Globus pallidus (tissue), 1 donor: ENCODE measurements at places on chromosomes 4 and X.

DNA sequence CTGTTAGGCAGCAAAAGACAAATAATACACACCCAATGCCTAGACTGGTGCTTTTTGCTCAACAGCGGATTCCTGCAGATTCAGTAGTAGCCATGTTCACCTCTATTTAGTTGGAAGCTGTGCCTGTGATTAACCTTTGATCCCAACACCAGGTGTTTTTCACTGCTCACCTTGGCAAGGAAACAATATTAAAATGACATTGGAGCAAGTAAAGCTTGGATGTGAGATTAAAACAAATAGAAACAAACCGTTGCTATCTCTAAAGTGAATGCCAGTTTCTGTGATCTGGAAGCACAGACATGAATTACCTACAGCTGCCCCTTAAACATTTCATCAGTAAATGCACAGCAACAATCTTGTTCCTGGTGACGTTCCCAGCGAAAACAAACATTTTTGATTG, 35.7 kb downstream of the MAGEB17 start:
- DNase-seq, result no peak

- no peak for DNase-seq
Measured at GRCh38 chrX:69214463-69214862, 49.2 kb upstream of the PJA1 start.

- no peak for DNase-seq
Measured at GRCh38 chr4:80731436-80731835, 299.1 kb upstream of the BMP3 start.

DNA sequence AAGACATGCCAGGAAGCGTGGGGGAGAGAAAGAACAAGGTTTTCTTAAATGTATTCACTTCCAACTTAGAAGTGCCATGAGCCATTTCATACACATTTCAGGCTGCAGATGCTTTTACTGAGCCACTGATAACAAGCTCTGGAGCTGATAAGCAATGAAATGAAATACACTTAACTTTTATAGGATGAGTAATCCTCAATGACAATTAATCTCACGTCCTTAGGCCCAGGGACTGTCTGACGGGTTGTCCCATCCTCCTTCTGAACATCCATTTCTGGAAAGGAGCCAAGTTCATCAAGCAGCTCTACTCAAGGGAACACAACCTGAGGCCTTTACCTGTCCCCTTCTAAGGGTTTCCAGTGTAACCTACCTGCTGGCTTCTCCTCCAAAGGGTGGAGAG, 121.2 kb downstream of the PARM1 start:
- DNase-seq, result no peak

GRCh38 chr4:168558599-168558998, 61.7 kb downstream of the PALLD start:
- no peak for DNase-seq

- no peak for DNase-seq
Measured at GRCh38 chr4:102342404-102343074, 2.7 kb downstream of the SLC39A8 start.

GRCh38 chr4:41655177-41655576, 93.3 kb downstream of the PHOX2B start:
- no peak for DNase-seq

DNA sequence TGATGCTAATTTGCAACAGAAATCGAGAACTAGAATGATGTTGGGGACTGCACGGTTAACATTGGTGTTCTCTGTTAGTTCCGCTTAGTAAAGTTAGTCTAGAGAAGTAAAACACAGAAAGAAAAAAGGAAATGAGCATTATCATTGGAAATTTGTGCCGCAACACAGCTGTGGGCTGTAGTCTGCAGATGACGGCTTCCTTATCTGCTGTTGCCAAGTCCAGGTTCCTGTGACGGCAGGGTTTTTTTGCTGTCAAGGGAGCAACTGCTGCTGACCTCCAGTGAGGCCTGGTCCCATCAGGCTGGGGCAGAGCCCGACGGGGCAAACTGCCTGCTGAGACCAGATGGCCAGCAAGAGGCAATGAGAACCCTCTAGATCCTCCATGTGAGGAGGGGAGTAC, 38.9 kb upstream of the PHEX start:
- DNase-seq, result peak; percentile 38

DNA sequence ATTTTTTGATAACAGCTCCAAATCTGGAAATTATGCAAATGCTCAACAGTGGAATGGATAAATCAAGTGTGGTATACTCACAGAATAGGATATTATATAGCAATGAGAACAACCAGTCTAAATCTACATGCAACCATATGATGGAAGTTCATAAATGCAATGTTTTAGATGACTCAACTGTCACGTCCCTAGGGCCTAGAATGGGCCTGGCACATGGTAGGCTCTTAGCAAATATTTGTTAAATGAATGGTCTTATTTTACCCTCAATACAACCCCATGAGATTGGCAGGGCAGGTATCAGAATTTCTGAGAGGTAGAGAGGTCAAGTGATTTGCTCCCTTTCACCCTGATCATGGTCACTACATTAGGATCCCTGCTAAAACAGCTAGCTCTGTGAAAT, 14.6 kb upstream of the NKX3-2 start:
- no peak for DNase-seq

DNA sequence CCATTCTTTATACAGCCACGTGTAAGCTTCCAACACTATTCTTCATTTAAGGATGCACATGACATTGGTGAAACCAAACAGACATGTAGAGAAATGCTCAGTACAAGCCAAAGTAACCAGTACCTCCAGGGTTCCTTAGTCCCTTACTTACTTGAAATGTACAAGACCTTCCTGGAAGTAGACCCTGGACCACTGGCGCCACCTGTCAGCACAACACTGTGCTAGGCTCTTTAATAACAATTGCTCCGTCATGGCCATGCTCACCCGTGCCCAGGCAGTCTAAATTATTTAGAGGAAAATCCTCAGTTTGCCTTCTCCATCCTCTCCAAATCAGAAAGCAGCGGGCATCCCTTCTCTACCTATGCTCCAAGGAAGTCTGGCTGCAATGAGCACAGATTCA, 52.7 kb downstream of the ADGRA3 start:
- no peak for DNase-seq

- DNase-seq, result no peak
Measured at GRCh38 chrX:40719731-40720130, 15.6 kb downstream of the MED14 start.

DNA sequence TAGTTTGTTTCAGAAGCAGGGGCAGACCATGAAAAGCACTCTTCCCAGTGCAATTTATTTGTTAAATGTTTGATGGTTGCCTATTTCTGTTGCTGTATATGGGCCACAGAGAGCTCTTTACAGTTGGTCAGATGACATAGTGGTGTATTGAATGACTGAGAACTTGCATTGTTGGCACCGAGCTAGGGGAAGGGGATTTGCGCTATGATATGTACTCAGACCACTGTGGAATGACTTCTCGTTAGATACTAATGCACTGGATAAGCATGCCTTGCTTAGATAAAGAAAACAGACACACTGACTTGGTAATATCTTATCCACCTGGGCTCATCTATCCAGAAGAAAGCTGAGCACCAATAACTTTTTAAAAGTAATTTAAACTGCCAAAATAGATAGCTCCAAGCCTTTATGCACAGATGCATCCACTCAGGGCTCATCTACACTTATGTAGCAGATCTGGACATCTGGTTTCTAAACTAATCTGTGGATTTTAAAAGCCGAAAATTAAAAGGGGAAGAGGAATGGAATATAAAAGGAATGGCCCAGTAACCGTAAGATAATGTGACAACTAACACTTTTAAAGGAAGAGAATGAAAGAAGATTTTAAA, 132.7 kb downstream of the GATB start:
- no peak for DNase-seq

GRCh38 chr4:94695384-94695783, 62.4 kb upstream of the BMPR1B start:
- DNase-seq, result no peak

GRCh38 chr4:157550028-157550427, 329.5 kb downstream of the GRIA2 start:
- DNase-seq, result no peak

DNA sequence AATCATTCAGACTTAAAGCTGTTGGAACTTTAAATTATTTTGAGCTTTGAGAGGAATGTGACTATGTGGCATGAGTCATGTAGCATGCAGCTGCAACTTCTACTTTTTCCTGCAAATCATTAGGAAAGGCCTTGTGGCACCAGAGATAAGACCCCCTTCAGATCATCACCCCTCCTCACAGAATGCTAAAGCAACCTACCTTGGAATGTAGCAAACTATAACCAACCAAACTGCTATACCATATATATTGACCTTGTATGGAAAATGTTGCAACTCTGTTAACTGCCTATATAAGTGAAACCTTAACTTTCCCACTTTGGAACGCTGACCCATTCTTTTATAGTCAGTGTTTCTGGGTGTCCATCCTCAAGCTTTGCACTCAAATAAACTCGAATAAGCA, 32.0 kb downstream of the ATXN3L start:
- DNase-seq, result no peak

DNA sequence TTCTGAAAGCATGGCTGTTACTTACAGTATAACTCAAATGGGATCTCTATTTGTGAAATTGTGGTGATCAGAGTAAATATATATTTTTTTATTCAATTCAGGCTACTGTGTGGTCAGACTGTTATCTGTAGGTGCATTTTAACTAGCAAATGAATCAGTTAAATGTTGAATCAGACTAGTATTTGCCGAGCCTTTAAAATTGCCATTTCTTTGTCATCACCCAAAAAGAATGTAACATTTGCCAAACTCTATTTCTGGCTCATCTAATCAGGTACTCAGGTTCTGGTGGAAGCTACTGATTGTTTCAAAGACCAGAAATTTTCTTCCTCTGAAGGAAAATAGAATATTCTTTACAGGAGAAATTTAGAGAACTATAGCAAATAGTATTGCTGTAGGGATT, 1.8 kb upstream of the NAA15 start:
- no peak for DNase-seq

GRCh38 chrX:23694606-23695005, 27.3 kb downstream of the PRDX4 start:
- peak; percentile 43 for DNase-seq

- no peak for DNase-seq
Measured at GRCh38 chr4:63717384-63717783, 691.9 kb downstream of the TECRL start.

DNA sequence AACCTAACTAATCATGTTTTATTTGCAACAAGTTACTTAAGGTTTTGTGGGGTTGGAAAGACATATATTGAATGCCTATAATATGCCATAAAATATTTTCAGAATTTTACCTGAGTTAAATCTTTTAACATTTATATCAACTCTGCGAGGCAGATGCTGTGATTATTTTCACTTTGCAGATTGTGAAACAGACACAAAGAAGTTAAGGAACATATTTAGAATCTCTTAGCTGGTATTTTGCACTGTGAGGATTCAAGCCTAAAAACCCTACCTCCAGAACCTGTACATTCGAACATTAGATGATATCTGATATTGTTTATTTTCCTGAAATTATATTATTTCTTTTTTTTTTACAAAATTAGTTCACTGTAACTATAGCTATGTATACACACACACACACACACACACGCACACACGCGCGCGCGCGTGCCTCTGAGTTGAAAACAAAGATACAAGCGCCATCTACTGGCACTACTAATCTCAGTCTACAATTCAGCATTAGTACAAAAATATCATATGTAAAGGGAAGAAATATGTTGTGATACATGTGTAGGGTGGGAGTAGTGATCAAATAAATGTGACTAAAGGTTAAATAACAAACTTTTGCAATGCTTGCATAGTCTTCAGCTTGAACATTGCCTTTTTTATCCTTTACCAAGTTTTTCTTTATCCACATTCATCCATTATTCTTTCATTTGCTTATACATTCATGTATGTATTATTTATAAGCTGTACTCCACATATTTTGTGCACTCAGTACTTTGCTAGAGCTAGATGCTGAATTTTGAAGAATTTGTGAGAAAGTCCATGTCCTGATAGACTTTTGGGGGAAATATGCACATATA, 61.5 kb downstream of the ANXA10 start:
- DNase-seq, result peak; percentile 48

- no peak for DNase-seq
Measured at GRCh38 chr4:26812049-26812714, 48.5 kb upstream of the STIM2 start.

GRCh38 chr4:155005395-155006090, 202.9 kb upstream of the NPY2R start:
- no peak for DNase-seq

DNA sequence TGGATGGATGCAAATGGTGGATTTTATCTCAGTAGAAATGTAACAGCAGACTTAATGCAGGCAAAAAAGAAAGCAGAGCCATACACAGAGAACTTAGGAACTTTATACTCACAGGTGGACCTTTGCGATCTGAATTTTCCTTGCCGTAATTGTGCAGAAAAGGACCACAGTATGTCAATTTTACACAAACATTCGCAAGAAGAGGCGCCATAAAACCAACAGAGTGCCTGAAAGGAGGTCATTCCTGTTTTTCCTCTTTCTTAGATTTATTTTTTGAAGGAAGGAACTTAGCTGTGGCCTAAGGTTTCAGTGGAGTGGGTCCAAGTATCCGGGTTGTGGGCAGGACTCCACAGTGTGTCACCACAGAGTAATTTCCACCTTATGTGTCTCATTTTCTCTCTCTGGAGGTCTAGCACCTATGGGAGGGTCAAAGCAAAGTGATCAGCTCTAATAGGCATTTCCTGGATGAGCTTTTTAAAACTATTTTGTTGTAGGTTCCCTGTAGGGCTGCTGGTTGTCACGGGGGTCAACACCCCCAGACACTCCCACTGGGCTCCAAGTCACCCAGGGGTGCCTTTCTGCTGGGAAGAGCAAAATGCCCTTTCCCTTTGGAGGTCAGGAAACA, 24.7 kb upstream of the PBDC1 start:
- peak; percentile 7 for DNase-seq
